Cortex of kidney (tissue), 1 donor: ENCODE measurements at places on chromosomes 2 and 18.

GRCh38 chr2:49288902-49289700 lies 134.8 kb upstream of the FSHR start:
- no peak for DNase-seq

DNA sequence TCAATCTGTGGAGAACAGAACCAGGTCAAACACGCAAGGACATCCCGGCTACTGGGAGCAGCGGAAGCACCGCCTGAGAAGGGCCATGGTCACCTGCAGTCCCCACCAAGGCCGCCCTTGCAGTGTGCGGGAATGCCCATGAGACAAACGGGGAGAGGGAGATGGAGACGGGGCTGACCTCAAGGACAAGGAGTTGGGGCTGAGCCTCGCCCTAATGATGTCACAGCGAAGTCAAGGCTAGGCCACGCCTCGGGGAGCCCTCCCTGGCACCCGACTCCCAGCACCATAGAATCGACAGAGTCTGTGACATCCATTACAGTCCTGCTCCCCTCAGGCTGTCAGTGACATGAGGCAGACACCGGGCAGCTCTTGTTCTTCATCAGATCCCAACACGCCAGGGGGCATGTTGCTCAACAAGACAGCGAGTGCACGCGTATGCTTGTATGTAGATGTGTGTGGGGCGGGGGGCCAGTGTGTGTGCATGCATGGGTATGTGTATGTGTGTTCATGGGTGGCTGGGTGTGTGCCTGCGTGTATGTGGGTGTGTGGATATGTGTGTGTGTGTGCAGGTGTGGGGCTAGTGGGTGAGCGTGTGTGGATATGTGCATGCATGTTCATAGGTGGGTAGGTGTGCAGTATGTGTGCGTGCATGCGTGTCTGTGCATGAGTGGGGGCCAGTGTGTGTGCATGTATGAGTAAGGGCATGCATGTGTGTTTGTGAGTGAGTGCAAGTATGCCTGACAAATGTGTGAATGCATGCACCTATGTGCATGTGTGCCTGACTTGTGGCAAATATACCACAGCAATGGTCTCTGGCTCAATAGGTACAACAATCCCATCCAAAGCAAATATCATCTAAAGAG lies 57.0 kb downstream of the ANKMY1 start:
- no peak for DNase-seq

DNA sequence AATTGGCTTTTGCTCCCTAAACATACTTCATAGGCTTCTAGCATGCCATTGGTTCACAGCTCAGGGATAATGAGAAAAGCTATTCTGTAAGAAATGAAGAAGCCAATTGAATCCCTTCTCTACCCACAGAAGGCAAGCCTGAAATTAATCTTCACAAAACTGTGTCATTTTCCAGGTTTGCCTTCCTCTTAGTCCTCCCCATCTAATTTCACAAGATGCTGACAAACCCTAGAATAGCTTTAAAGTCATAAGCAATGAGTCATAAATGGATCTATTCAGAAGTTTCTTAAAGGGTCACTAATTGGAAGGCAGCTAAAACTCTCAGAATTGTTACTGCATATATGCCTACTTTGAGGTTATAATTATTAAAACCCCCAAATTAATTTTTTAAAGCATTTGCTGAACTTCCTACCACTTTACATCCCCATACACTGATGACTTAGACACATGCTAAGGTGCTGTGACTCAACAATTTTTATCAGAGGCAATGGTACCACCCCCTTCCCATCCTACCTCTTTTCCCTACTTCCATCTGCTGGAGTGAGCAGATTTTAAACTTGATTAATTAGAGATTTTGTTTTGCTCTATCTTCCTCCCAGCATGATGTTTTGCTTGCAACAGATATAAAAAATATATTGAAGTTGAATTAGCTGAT lies 51.3 kb upstream of the NABP1 start:
- DNase-seq: no peak

DNA sequence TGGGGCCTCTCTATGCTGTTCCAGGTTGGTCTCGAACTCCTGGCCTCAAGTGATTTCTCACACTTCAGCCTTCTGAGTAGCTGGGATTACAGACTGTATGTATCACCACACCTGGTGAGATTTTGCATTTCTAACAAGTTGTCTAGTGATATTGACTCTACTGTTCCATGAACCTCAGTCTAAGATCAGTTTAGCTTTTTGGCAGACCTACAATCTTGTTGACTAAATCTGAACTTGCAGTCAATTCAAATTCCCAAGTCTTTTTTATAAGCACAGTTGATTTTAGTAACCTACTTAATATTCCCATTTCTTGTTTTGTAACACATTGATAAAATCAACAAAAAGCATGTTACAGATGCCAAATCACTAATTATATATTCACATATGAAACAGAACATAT lies 266.1 kb upstream of the CYP26B1 start:
- no peak for DNase-seq

GRCh38 chr2:98126061-98126460 lies 39.1 kb downstream of the VWA3B start:
- no peak for DNase-seq

GRCh38 chr2:218005486-218005885 lies 2.7 kb upstream of the TNS1 start:
- no peak for DNase-seq

DNA sequence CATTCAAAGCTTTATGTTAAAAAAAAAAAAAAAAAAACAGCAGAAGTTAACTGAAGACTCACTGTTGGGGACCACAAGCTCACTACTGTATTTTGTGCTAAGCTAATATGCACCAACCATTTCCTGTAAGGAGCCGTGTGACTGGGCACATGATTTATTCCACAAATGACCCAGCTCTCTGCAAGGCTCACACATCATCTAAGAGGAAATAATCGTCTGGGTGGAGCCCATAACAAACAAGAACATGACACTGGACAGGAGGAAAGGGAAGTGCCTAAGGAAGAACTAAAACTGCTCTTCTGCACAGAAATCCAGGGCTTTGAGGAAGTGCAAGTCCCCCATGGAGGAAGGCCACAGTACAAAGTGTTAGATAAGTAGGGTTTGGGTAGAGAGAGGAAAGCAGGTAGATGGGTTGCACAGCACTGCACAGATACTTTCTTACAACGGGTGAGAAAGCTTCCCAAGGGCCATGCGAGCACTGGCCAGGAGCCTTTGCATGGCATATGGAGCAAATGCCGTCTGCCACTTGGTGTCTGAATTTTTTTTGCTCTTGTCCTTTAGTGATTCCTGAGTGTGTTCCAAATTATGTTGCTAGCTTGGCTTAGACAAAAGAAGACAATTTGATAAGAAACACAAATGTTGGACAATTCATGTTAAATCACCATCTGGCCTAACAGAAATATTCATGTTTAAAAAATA lies 24.4 kb downstream of the NFE2L2 start:
- no peak for DNase-seq

- DNase-seq: no peak
Measured at GRCh38 chr2:136023416-136023815, 38.0 kb upstream of the DARS1 start.

DNA sequence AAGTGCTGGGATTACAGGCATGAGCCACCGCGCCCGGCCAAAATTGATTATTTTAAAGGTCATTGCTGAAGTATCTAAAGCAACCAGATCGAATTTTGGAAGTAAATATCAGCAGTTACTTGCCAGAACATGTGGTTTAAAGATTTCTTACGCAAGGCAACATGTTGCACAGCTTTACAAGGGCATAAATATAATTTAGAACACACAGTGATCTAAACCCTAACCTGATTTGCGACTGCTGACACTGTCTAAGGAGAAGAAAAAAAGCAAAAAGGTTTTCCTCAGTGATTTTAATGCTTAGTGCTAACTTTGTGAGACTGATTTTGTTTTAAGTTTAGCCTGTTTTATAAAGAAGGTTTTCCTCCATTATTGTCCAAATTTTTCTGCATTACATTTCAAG lies 569.9 kb upstream of the LINC00305 start:
- no peak for DNase-seq

- DNase-seq: no peak
Measured at GRCh38 chr2:99242151-99242550, 13.3 kb downstream of the LYG2 start.

DNA sequence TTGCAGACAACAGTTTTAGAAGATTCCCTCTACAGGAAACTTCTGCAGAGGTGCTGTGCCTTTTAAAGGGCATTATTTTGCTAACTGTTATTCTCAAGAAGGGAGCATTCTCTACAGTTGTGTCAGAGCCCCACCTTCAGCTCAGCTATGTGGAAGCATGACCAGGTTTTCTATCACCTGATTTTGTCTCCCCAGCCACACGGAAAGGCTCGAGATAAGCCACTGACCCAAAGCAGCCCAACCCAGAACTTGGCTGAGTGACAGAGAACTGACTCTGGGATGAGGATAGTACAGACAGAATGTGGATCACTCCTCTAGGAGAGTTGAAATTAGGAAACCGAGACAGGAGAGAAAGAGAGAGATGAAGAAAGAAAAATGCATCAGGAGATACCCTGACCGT lies 10.7 kb downstream of the COL4A4 start:
- DNase-seq: no peak

GRCh38 chr2:172106108-172106961 lies 3.6 kb upstream of the DLX2 start:
- no peak for DNase-seq

GRCh38 chr2:221189431-221190067 lies 382.6 kb downstream of the EPHA4 start:
- DNase-seq: no peak

- DNase-seq: no peak
Measured at GRCh38 chr2:109194620-109194937, 65.6 kb downstream of the SH3RF3 start.

- no peak for DNase-seq
Measured at GRCh38 chr2:23449413-23449812, 64.4 kb downstream of the KLHL29 start.

DNA sequence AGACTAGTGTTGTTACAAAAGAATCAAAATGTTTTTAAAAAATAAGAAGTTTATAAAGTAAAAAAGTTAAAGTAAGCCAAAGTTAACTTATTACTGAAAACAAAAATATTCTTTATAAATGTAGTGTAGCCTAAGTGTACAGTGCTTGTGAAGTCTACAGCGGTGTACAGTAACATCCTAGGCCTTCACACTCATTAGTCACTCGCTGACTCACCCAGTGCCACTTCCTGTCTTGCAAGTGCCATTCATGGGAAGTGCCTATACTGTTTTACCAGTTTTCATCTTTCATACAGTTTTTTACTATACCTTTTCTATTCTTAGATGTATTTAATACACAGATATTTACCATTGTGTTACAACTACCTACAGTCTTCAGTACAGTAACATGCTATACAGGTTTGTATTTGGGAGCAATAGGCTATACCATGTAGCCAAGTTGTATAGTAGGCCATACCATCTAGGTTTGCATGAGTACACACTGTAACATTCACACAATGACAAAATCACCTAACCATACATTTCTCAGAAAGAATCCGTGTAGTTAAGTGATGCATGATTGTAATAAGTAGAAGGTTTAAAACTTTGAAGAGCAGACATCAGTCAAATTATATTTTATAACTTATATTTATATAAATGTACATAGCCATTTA lies 13.4 kb downstream of the SERPINB7 start:
- DNase-seq: no peak

DNA sequence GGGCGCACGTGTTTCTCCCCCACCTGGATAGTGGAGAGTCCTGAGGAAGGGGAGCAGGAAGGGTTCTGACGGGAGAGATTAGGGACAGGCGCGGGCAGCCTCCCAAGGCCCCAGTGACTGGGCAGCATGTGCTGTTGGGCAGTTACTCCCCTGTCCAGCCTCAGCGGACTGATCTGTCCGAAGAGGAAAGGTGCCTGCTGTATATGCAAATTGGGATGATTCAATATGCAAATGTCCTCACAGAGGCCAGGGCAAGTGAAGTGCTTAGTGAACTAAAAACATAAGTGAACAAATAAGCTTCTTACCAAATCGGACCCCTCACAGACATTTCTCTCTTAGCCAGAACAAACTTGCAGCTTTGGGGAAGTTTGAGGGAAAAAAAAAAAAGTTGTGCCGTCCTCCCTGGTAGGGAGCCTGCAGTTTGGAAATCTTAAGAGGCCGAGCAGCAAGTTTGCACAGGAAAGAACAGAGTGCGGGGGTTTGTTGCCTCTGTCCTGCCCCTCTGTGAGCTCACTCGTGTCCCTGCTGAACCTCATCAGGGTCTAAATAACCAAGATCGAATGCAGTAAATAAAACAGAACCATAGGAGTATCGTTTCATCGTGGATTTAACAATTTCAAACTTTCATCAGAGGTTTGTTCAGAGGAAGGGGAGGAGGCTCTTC lies 141.4 kb downstream of the KCTD1 start:
- DNase-seq: no peak

GRCh38 chr2:26986576-26986975 lies 16.1 kb downstream of the MAPRE3 start:
- no peak for DNase-seq

GRCh38 chr2:134717286-134718022 lies 1.3 kb downstream of the TMEM163 start:
- no peak for DNase-seq

GRCh38 chr2:40877734-40878288 lies 425.9 kb upstream of the SLC8A1 start:
- DNase-seq: no peak
